ENCODE measurements at places on chromosomes 4 and X.

DNA sequence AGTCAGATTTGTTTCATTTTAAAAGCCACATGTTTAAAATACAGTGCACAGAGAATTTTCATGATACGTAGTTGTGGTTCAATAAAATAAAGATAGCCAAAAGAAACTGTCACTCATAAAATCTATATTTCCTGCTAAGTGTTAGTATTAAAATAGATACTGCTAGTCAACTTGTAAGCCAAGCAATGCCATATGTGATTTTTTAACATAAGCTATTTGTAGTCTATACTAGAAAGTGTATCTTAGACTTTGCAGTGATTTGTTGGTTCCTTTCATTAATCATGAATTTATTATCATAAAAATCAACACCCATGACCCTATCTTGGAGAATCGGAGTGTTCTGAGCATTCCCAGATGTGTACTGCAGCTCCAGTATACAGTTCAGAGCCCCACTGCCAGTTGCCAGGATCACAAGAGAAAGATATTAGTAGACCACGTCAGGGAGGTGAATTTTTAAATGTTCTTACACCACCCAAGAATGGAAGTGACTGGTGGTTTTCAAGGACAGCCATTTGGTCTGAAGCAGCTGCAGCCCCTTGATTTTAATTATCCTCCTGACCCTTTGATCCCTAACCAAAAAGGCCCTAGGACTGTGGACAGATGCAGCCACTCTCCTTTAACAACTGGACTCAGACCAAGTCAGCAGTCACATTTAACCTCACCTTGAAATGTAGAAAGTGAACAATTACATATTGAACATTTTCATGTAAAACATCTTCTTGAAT lies 163.1 kb downstream of the PALLD start:
- no peak for DNase-seq

DNA sequence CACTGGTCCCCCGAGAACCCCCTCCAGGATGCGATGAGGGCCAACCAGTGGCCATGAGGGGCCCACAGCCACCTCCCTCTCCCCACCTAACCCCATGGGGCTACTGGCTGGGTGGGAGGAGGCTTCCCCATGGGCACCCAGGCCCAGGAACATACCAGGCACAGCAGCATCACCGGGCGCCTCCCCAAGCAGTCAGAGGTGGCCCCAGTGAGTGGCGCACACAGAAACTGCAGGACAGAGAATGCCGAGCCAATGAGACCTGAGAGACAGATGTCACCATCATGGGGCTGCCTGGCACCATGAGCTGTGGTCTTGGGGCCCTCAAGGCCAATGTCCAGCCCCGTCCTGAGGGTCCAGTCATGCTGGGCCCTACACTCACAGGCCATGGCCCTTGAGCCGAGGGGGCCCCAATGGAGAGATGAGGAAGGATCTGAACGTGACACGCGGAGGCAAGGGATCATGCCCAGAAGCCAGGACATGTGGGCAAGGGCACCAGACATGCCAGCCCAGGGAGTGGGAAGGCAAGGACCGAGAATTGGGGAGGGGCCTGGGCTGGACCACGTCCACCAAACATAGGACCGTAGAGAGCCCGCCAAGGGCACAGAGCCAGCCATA lies 30.1 kb downstream of the NOP14 start:
- peak; percentile 20 for DNase-seq

DNA sequence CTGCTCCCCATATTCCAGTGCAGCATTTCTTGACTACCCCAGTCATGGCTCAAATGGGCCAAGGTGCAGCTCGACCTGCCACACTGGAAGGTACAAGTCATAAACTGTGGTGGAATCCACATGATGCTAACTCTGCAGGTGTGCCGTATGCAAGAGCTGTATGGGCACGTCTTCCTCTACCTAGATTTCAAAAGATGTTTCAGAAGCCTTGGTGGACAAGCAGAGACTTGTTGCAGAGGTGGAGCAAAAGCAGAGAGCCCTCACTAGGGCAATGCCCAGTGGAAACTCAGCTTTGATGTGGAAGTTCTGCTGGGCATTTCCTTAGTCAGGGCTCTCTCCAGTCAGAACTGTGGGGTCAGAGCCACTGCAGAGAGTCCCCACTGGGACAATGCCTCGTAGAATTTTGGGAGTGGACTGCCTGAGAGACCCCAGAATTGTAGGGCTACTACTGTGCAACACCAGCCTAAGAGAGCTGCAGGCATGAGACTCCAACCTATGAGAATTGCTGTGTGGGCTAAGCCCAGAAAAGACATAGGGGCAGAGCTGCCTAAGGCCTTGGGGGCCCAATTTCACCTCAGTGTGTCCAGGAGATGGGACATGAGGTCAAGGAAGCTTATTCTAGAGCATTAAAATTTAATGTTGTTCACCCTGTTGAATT lies 65.7 kb downstream of the BEX3 start:
- DNase-seq: no peak

- no peak for DNase-seq
These were observed 109.8 kb downstream of the NYX start for GRCh38 chrX:41556958-41557357.

DNA sequence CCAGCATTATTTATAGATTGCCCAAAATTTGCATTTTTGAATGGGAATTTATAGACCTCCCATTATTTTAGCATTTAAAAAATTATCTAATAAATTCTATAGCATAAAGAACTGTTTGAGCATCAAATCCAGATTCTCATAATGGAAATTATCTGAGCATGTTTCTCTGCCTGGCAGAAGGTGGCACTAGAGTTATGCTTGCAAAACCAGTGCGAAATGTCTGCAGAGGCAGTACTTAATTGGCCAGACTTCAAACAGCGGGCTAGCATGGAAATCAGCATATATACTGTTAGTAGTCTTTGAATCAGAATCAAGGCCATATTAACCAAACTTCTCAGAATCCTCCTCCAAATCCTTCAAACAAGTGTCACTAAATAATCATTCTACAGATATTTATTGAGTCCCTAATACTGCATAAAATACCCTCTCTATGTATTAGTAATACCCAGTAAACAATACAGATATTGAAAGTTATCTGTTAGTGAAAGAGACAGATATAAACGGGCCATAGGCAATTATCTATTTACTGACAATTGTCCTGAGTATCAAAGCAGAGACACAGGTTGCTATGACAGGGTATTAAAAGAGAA lies 78.7 kb upstream of the DCLK2 start:
- DNase-seq: peak; percentile 26

DNA sequence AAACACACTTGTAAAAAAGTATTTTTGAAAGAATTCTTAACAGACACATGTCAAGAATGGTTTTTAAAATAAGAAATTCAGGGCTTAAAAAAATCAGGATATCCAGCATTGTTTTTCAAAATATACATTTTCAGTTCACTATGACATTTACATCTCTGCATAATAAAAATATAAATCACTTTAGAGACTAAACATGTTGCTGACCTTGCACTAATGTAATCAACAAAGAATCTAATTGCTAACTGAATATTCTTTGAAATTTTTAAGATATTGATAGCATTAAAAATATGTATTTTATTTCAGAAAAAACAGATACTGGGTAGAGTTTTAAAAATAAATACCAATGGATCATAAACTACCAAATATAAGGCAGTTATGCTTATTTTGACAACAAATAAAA lies 26.4 kb downstream of the RPS6KA6 start:
- DNase-seq: no peak

DNA sequence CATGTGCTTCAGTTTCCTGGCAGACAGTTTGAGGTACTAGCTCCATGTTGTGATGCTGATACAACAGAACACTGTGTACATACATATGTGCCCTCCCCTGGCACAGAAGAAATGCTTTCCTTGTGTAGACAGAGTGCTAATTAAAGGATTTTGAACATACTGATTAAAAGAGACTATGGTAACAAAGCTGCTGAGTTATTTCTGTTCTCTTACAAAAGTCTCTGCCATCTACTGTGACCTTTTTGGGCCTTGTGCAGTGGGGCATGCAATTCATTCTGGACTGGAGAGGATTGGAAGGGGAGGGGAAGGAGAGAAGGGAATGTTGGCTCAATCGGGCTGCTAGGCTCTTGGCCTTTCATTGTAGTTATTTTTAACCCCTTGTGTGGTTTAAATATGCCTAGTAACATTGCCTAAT lies 6.0 kb downstream of the PDLIM5 start:
- DNase-seq: peak; percentile 63

DNA sequence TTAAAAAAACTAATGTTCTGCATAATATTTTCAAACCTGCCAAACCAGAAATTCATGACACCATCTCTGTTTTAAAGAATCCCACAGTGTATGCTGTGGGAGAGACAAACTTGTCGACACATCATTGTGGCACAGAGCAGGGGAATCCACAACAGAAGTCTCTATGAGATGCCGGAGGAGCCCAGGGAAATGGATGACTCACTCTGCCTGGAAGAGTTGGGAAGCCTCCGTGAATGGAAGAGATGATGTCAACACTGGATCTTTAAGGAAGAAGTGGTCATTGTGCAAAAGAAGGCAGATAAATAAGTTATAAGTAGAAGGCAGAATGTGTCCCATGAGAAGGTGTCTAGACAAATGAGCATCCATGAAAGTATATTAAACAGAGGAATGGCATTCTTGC lies 595.1 kb downstream of the RAB28 start:
- DNase-seq: peak; percentile 7

DNA sequence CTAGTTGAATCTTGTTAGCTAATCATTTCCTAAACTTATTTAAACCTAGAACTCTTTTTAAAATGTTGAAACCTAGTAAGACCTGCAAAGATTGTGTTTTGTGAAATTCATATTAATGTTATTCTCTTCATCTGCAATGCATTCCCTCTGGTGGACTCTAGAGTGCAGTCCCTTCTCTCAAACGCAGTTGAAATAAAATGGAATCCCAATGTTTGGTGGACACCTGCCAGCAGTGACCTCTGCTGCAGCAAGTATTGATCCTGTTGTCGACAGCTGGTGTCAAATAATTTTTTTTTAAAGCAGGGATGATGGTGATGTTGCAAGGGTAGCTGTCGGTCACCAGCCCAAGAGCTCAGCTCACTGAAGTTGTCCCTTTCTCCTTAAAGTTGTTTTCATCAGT lies 492.0 kb downstream of the ZIC3 start:
- no peak for DNase-seq

GRCh38 chrX:16042980-16043379 lies 80.4 kb upstream of the GRPR start:
- DNase-seq: no peak

DNA sequence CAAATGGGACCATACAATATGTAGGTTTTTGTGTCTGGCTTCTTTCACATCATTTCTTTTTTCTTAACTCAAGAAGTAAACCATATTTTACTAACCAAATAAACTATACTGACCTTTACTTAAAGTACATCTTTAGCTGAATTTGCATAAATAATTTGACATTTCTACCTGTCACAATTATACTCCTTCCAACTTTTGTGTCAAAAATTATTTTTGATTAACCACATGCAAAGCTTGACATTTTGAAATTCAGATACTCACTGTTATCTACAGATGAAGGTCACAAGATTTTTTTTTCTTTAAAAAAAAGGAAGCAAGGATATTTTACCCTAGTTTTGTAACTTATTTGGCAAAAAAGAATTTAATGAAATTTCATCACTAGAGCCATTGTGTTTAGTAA lies 12.0 kb upstream of the RAB9A start:
- DNase-seq: no peak

DNA sequence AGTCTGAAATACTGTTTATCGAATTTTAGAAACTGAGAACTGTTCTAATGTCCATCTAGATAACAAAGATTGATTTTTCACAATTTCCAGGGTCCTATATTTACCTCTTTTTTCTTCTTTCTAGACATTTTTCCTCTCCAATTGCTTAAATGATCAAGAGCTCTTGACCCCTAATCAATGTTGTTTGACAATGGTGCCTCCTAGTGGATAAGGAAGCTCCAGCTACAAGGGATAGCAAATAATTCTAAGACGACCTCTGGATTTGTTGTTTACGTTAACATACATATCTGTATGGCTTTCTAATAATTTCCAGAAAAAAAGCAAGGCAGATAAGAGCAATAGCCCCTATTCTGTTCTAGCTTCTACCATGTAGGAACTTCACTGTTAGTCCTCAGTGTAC lies 35.8 kb downstream of the GPR82 start:
- DNase-seq: no peak

GRCh38 chr4:74097631-74098426 lies 1.2 kb downstream of the CXCL2 start:
- DNase-seq: no peak

DNA sequence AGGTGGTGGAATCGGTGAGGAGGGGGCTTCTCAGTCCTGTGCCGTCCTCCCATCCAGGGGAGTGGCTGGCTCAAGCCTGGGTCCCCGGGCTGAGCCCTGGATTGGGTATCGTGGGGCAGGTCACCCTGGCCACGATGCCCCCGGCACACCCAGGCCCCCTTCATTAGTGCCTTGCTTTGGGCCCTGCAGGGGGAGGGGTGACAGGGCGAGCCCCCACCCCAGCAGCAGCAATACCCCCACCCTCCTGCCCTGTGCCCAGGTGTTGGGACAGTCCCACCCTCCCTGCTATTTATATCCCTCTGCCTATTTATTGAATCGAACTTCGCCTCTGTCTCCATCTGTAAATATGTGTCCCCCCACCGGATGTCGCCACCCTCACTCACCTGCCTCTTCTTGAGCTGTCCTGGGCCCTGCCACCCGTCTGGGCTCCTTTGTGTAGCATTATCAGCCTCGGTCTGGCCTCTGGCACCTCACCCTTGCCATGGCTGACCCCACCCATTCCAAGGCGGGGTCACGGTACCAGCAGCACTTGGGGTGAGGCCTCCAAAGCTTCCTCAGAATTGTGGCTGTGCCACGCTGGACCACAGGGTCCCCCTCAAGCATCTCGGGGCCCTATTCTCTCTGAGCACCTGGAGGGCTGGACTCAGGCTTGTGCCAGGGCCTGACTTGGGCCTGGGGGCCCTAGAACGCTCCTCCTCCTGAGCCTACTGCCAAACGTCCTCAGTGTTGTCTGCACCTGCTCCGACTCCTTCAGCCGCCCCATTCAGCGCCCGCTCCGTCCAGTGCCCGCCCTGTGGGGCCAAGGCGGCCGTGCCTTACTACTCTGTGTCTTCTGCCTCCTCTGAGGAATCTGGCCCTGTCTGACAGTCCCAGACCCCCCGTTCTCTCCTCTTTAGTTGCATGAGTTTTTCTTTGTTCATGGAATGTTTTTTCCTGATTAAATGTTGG lies 6.1 kb downstream of the LAGE3 start:
- no peak for DNase-seq

DNA sequence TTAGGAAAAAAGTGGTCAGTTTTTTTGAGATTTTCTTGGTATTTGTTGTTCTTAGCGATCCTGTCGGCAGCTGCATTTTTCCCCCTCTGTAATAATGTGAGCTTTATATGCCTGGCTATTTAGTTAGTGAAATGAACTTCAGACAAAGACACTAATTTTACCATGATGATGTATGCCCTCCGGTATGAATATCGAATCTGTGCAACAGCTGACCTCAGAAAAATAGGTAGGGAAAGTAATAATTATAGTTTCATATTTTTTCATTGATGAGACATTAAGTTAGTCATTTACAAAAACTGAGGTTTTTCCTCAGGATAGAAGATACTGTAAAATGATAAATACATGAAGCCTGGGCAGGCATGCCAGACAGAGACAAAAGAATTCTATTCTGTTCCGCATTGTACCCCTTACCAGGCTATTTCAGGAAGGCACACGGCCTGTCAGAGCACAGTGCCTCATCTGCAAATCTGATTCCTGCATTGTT lies 155.8 kb downstream of the SHROOM3 start:
- no peak for DNase-seq

All from heart right ventricle (tissue), 16 donors.